ENCODE measurements at places on chromosomes 12 and 14.

GRCh38 chr12:57918147-57918546 is 23.2 kb upstream of the ATP23 start:
- no peak for DNase-seq

DNA sequence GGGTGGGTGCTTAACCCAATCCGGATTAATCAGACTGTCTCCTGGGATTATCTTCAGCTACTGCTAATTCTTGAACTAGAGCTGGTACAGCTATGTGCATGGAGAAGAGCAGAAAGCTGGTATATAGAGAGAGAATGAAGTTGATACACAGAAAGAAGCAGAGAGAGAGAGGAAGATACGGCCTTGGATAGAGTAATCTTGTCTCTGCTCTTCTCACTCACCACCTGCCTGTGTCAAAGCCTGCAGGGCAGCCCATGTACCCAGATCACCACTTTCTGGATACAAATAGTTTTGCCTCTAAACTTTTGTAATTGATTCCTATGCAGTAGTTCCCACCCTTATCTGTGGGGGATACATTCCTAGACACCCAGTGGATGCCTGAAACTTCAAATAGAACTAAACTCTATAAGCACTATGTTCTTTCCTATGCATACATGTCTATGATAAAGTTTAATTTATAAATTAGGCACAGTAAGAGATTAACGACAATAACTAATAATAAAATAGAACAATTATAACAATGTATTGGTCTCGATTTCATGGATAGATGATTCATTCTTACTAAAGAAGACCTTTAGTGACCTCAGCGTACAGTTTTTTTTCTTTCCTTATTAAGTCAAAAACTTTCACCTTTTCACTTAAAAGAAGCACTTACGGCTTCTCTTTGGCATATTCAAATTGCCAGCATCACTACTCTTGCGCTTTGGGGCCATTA is 45.5 kb downstream of the YEATS4 start:
- DNase-seq: no peak

DNA sequence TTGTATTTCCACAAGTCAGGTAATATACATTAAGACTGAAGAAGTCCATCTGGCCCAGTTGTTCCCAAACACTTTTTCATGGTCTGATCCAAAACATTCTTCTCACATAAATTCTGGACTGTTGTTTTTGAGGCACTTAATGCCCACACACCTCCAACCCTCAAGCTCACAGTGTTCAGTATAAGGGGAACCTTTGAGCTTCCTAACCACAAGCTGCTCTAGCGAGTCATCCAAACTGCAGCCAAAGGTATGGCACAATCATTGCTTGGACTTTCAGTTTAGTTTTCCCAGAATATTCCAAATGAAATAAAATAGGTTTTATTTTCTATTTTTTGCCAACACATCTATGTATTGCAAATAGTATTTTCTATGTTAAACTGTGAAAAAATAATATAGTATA is 103.0 kb downstream of the PUS7L start:
- no peak for DNase-seq

GRCh38 chr14:20866963-20867362 is 24.2 kb upstream of the RNASE3 start:
- DNase-seq: no peak

DNA sequence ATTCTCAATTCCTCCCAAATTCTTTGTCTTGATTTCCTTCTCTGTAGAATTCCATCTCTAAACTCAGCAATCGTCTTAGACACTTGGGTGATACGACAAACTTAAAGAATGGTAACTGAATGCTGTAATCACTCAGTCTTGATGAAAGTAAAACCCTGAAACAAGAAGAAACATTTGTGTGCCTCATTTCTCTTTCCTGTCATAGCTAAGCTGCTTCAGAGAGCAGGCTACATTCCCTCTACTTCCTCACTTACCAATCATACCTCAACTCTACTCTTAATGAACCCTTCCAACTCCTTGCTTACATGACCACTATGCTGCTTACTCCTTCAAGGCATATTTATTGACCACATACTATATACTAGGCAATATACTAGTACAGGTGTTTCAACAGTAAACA is 8.3 kb downstream of the MAP4K5 start:
- DNase-seq: no peak

DNA sequence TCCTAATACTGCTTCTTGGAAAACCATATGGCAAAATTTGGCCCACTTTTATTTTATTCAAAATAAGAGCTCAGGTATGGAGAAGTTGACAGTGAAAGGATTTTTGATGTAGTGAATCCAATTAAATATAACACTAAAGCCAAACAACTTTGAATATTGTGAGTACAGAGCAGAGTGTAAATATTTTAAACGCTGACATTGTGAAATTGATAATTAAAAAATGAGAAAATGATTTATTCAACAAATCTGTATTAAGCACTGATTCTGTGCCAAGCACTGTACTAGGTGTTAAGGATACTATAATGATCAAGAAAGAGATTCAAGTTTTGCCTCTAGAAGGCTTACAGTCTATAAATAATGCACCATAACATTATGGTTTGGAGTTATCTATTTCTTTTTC is 50.5 kb downstream of the ATL1 start:
- DNase-seq: no peak

DNA sequence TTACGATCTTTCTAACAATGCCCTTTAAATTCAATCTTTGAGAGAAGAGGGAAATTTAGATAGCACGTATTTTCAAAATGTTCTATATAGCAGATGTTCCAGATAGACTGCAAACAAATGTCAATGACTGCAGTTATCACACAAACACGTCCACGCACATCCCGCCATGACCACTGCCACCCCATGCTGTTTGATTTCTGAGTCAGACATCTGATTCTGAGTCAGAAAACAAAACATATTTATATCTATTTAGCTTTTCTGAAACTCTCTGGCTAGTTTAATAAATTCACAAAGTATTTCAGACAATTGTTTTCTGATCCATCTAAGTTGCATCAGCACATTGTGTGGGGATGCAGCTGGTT is 105.9 kb upstream of the BCAT1 start:
- DNase-seq: no peak

DNA sequence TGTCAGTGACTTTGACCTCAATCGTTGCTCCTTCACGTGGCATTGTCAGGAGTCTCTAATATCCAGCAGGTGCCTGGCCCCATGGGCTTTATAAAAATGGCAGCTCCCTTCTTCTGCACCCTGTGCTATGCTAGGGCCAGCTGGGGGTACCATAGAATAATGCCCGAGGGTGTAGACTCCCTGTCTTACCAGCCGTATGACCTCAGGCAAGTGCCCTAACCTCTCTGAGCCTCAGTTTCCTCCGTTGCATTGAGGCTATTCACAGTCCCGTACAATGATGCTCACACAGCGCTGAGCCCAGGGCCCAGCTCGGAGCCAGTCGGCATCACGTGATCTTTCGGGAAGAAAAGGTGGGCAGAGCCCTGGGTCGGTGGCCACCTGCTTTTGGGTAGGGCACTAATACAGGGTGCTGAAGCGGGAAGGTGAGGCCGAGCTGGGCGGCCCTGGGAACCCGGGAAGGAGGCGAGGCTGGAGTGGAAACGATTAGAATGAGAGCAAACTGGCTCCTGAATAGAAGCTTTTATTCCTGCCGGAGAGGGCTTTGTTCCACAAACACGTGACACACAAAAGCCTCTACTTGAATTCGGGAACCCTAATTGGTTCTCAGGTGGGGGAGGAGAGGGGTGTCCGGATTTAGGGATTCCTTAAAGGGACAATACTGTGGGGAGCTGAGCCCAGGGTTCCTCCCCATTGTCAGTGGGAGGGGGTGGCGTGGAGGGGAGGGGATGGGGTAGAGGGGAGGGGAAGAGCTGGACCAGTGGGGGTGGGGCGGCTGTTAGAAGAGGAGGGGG is 19.9 kb upstream of the MSI1 start:
- no peak for DNase-seq

DNA sequence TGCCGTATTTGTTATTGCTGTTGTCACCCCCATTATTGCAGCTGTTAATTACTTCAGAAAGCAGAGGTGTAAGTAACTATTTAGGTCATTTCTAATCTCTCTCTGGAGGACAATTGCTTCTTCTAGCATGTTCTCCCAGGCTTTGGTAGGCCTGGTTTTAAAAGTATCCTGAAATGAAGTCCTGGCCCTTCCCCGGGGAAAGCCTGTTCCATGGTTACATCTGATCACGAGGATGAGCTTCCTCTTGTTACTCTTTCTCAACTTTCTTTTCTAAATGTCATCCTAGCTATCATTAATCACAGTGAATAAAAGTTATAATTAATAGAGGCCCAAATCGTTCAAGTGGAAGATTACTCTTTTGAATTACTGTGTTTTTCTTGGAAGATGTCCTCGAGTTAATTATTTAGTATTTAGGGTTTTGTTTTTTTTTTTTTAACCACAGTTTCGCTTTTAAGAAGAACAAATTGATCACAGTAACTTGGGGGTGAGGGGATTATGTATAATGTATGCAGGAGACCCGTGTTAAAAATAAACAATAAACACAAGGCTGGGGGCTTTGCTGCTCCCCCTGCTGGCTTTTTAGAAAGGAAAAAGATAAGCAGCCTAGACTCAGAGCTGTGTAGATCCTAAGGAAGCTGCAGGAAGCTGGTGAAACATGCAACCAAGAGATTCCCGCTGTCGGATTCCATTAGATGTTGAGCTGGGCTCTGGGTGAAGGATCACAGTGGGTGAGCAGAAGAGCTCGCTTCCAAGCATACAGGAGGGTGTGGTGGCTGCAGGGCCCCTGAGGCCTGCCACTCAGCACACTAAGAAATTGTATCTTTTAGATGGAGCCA is 420.1 kb downstream of the FUT8 start:
- no peak for DNase-seq
